ENCODE measurements at places on chromosomes 11 and 22.
A peak's percentile ranks its signal among the peaks of the same experiment; 100 is the strongest.

- DNase-seq: no peak
These were observed 975 bp upstream of the MDK start for GRCh38 chr11:46380340-46381047.

GRCh38 chr11:26761361-26761809 lies 39.5 kb upstream of the SLC5A12 start:
- DNase-seq: no peak

DNA sequence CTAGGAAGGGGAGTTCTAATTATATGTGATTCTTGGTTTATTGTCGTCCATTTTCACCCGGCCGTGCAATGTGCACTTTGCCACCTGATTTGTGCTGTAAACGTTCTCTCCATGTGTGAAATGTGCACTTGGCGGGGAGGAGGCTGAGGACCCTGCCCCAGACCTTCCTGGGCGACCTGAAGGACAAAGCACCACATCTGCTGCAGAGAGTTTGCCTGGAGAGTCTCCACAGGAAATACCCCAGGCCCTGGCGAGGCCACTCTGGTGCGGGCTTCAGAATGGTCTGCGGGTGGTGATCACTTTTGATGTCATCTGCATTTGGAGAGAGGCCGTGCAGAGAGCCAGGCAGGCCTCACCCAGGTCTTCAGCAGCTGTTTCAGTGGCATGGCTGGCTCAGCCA lies 224.7 kb downstream of the BRD1 start:
- no peak for DNase-seq

DNA sequence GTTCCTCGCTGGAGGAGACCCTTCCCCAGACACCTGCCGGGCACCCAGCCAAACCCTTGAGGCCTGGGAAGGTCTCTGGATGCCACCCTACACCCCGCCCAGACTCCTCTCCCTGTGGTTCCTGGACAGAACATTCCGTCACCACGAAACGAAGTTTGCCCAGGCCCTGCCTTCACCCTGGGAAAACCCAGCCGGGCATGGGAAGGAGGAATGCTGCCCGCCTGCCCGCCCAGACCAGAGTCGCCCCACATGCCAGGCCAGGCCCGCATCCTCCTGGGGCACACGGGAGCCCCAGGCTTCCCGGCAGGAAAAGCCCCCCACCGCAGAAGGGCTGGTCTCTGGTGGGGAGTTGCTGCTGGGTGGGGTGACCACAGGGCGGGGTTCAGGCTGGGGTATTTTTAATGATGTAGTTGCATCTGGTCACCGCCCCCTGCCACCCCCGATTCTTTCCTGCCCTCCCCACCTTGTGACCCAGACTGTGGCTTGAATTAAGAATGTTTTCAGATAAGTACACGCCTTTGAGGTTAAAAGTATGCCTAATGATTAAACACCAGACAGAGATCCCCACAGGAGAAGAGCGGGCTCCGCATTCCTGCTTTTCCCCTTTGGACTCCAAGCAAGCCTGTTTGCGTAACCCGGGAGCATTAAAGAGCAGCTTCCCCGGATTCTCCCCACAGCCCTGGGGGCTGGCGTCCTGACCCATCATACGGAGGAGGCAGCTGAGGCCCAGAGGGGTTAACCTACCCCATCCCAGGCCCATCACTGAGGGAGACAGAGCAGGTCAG lies 44.6 kb upstream of the PPARA start:
- DNase-seq: peak; percentile 80

DNA sequence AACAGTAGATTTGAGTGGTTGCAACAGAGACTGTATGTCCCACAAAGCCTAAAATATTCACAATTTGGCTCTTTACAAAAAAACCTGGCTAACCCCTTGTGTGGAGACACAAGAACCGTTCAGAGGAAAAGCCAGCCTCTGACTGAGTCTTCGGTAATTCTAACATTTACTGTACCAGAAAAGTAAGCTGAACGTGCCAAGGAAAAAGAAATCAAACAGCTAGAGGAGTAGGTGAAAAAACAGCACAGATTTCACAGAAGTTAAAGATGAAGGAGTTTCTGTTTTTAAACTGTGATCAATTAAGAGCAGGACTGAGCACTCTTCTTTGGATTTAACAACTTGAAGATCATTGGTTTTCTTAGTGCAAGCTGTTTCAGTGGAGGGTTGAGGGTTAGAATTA lies 424.7 kb upstream of the KIRREL3 start:
- DNase-seq: no peak

DNA sequence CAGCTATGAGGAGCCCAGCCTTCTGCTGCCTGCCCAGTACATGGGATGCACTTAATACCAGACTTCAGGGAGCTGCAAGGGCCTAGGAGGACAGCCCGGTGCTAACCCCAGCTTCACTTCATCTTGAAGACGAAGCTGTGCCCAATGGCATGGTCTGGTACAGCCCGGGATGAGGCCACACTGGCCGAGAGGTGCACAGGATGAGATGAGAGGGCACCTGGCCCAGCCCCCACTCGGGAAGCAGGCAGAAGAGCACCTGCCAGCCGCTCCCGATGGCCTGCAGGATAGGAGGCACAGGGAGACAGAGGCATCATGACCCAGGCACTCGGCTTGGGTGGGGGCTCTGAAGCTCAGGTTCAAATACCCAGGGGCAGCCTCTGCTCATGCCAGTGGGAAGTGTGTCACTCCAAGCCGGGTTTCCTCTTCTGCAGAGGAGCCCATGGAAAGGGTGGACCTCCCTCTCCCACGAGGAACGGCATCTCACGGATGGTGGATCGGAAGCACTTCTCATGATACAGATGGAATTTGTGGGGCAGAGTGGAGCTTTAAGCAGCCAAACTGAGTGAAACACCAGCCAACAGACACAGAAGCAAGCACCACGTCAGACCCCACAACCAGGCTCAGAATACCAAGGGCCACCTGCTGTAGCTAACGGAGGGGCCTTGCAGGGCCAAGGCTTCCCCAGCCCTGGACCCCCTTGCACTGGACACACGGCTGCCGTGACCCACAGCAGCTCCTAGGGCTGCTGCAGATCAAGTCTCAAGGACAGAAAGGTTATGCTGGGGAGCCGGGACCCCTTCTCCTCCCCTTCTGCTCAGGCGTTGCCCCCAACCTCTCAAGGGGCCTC lies 875.2 kb downstream of the BRD1 start:
- no peak for DNase-seq

- DNase-seq: no peak
These were observed 17.3 kb upstream of the INSC start for GRCh38 chr11:15097411-15097810.

GRCh38 chr11:64887234-64887756 lies 8.9 kb upstream of the EHD1 start:
- no peak for DNase-seq

DNA sequence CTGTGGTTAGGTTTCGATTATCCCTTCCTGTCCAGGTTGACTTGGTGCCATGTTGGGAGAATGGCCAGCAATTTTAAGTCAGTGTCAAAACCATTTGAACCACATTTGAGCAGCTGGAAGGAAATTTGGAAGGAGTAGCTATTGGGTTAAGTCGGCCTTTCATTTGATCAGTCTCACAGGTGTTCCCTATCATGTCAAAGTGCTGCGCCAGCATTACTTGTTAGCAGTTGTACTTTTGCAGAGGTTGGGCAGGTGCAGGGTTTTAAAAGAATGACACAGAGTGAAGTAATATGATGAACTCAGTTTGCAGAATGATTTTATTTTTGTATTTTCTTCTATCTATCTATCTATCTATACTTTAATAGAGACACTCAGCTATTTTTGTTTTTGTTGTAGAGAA lies 6.4 kb upstream of the TYMP start:
- DNase-seq: no peak

GRCh38 chr22:25843660-25844405 lies 101.8 kb downstream of the MYO18B start:
- no peak for DNase-seq

DNA sequence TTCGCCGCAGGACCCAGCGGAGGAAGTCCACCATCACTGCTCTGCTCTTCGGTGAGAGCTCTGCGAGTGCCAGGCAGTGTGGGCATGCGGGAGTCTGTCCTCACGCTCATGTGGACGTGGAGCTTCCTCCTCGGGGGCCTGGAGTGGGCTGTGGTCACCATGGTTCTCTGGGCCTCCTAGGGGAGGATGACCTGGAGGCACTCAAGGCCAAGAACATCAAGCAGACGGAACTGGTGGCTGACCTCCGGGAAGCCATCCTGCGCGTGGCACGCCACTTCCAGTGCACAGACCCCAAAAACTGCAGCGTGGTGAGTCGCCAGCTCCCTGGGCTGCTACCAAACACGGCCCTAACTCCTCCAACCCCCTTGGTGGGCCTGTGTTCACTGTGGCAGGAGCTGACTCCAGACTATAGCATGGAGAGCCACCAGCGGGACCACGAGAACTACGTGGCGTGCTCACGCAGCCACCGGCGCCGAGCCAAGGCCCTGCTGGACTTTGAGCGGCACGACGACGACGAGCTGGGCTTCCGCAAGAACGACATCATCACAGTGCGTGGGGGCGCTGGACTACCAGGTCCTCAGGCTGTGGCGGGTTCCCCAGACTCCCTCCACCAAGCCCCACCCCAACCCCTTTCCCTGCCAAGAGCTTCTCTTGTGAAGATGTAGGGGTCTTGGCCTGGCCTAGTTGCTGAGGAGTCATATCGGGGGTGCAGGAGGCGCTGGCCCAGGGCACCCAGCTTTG lies 36.8 kb downstream of the SGSM3 start:
- DNase-seq: no peak

- no peak for DNase-seq
These were observed 79.8 kb upstream of the CNTN5 start for GRCh38 chr11:98940913-98941312.

DNA sequence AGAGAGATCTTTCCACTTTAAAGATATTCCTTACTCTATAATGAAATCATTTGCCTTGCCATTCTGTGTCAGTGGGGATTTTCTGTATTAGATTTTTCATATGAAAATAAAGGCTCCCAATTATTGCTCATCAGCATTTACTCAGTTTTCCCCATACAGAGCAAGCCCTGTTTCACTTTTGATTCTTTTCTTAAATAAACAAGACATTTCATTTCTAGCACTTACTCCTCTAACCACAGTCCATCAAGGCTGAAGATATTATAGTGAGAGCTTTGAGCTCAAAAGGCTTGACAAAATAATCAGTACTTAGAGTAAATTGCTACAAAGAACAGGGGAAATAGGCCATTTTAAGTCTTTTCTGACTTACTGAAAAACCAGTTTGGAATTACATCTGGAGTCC lies 385.1 kb downstream of the LRRC4C start:
- no peak for DNase-seq

GRCh38 chr11:13608656-13609055 lies 59.8 kb upstream of the FAR1 start:
- no peak for DNase-seq

DNA sequence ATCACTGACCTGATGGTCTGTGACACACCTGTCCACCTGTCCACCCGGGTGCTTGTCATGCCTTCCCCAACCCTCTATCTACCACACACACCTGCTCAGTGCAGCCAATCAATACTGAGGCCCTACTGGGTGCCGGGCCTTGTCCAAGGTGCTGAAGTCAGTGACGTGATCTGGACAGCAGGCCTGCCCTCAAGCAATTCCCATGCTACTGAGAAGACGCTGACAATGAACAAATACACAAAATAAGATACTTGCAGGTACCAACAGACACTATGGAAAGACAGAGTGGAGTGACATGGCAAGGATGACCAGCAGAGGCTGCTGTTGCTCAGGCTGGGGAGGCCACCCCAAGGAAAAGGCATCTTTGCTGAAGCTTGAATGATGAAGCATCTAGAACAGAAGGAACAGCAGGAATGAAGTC lies 21.2 kb downstream of the PLAAT3 start:
- DNase-seq: no peak

GRCh38 chr11:126387857-126388256 lies 32.4 kb downstream of the ST3GAL4 start:
- DNase-seq: no peak

DNA sequence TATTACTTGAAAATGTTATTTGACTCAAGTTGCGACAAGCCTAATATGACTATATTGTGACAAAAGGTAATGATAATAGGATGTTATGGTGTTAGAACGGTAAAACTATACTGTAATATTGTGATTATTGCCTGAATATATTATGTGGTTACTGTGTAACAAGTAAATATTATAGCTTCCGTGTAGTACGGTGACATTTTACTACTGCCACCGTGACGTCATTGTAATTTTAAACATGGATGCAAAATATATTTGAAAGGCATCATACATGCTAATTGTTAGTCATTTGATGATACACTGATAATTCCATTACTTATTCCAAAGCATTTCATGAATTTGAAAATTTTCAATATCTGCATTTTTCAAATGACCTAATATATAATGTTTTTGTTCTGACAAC lies 2.5 kb downstream of the ELP4 start:
- DNase-seq: no peak

- DNase-seq: no peak
These were observed 43.8 kb downstream of the CELF1 start for GRCh38 chr11:47509077-47509536.

DNA sequence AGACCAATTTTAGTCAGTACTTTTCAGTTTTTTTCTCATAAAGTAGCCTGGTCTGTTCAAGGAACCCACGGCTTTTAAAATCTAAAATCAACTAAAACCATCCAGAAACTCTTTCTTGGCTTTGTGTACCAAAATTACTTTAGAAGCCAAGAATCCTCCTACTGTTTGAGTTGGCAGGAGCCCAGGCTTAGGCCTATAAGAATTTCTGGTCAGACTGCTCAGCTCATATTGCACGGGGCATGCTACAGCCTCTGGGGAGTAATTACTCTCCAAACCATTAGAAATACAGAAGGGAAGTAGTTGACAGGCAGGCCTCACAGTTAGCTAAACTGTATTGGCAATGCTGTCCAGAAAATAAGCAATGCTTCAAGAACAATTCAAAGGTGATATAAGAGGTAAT lies 1862.9 kb upstream of the RAG2 start:
- DNase-seq: no peak

DNA sequence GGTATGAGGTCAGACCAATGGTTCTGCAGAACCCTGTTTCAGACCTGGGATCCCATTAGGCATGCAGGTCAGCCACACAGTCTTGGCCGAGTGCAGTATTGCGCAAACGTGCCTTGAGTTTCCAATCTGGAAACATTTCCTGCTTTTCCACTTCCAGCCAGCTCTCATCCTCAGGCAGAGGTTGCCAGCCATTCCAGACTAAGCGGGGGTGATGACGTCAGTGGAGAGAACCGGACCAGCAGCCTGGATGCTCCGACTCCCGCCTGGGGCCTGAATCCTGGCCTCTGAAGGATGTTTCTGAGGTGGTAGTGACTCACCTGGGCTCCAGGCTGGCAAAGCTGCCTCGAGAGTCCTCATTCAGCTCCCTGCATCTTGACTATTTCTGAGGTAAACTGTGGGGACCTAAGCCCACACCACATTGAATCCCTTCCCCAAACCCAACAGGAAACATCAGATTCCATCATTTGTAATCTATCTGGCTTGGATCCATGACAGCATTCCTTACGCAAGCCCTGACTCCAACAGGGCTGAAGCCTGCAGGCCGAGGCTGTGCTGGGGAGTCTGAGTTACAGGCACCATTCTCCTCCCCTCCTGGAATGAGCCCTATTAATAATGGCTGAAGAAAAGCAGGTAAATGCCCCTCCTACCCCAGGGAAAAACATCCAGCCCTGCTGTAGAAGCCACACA lies 83.0 kb downstream of the ABTB2 start:
- DNase-seq: peak; percentile 89

Measured in AG09309 (cell line).